Lower leg skin (tissue), 4 donors: ENCODE measurements at places on chromosomes 11 and 22. TPM values are rescaled to one million over a fixed set of nuclear protein-coding genes. Genes with fewer than 3 reads are reported as not detected.
A peak's percentile ranks its signal among the peaks of the same experiment; 100 is the strongest.

DNA sequence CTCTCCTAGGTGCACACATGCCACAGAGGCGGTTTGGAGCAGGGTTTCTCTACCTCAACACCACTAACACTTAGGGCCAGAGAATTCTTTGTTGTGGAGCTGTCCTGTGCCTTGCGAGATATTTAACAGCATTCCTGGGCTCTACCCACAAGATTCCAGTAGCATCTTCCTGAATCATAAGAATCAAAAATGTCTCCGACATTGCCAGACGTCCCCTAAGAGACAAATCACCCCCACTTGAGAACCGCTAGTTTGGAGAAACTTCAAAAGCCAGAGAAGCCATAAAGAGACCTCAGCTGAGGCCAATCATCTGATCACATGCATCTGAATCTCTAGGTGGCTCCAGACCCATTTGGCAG, 16.1 kb downstream of the MFNG start:
- DNase-seq = no peak

GRCh38 chr11:66190786-66191185, 77.7 kb upstream of the RAB1B start:
- DNase-seq = no peak

DNA sequence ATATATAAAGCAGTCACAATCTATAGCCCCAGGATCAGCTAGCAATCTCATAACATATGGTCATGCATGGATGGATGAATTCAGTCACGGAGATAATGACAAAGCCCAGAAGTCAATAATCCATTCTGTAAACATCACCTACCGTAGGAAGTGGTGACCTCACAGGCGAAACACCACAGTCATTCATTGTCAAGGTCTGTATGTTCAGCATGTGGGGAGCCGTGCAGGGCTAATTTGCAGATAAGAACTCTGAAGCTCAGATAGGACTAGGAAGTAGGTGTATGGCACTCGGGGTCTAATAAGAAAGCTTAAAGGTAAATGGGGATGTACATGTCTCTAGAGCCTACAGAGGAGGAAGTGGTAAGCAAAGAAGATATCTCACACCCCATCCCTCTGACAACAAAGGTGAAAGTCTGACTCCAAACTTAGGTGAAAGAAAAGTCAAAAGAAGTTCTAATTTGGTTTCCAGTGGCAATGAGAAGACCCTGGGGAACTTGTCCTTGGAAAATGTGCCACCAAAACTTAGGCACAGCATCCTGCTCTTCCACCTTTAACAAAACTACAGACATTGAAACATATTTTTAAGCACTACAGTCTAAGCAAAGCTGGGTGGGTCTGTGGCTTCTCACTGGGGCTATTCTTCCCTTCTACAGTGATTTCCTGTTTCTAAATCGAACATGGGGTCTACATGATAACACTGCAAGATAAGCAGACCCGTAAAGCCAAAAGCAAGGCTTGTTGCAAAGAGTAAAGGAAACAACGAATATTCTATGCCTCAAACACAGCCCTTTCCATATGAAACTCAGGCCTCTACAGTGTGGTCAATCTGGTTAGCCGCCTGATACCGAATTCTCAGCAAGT, 5.2 kb downstream of the CRTAM start:
- DNase-seq = no peak

- DNase-seq = no peak
These were observed 27.0 kb downstream of the MFNG start for GRCh38 chr22:37459206-37459605.

DNA sequence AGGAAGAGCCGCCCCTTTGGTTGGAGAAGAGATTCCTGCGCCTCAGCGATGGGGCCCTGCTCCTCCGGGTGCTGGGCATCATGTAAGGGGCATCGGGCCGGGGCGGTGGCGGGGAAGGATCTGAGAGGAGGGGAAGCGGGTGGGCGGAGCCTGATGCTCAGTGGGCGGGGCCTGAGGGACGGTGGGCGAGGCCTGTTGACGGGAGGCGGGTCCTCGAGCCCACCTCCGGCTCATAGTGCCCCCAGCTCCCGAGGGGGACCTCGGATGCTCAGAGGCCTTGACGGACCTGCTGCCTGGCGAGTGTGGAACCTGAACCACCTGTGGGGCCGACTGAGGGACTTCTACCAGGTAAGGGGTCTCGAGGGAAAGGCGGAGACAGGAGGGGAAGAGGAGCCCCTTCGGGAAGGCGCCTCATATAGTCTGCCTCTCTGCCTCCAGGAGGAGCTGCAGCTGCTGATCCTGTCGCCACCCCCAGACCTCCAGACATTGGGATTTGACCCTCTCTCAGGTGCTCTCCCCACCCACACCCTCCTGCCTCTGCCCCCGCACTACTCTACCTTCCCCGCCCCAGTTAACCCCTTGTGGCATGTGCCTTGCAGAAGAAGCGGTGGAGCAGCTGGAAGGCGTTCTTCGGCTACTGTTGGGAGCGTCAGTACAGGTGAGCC, 799 bp downstream of the CCDC88B start:
- DNase-seq = no peak

Gene APOA4
- total RNA-seq = not detected

DNA sequence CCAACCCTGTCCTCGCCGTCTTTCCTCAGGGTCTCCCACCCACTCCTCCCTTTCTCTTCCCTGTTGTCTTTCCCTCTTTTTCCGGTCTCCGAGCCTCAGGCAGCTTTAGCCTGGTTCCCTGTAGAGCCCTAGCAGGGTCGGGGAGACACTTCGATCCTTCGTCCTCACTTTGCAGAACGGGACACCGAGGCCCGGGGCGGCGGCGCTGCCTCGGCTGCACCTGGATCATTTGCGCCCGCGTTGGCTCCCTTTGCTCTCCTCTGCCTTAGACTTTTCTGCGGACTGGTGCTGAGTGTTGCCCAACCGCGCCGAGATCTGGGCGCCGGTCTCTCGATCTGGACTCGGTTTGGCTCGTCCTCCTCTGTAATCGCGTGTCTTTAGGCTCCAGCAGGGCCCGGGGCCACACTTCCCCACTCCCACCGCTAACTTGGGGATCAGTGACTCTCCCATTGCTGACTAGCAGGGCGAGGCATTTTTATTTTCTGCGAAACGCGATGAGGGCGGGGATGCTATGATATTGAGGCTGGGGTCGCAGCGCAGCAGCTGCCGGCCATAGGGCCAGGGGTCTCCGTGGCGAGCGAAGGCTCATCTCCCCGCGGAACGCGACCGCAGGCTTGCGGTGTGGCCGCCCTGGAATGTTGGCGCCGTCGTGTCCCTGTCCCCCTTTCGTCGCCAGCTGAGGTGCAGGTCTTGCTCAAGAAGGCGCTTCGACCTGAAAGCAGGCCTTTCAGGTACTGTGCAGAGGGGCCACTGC, 1.6 kb upstream of the E2F8 start:
- no peak for DNase-seq

DNA sequence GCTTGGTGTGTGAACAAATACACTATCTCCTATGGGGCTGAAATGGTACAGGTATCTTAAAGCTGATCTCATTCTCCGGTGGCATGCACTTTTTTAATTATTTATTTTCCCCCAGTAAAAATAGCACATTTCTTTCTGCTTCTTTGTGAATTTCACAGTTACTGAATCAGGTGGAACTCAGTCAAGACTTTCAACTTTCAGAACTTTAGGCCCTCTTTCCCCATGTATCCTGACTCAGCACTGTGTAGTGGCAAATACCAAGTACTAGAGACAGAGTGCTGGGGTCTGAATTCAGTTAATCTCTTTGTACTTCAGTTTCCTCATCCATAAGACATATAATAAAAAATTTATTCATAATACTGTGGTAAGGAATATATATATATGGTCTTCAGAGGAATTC, 223.9 kb downstream of the CSNK2A3 start:
- no peak for DNase-seq

Gene CBLIF
- total RNA-seq = not detected

Gene HIRA
- 18.4 TPM for total RNA-seq

Gene PRG2
- not detected for total RNA-seq

DNA sequence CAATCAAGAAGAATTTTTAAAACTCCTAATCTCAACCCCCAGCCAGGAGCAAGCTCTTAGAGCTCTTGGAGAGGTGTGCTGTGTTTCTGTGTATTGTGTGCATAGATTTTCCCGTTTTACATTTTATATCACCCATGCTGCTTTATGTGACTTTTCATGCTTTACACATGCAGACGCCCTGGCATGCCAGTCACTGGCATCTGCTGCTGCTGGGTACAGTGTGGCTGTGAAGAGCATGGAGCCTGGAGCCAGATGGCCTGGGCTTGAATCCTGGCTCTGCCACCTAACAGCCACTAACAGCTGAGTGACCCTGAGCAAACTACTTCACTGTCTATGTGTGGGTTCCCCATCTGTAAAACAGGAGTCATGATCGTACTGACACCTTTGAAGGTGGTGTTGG, 23.1 kb downstream of the POLR3H start:
- DNase-seq = no peak

DNA sequence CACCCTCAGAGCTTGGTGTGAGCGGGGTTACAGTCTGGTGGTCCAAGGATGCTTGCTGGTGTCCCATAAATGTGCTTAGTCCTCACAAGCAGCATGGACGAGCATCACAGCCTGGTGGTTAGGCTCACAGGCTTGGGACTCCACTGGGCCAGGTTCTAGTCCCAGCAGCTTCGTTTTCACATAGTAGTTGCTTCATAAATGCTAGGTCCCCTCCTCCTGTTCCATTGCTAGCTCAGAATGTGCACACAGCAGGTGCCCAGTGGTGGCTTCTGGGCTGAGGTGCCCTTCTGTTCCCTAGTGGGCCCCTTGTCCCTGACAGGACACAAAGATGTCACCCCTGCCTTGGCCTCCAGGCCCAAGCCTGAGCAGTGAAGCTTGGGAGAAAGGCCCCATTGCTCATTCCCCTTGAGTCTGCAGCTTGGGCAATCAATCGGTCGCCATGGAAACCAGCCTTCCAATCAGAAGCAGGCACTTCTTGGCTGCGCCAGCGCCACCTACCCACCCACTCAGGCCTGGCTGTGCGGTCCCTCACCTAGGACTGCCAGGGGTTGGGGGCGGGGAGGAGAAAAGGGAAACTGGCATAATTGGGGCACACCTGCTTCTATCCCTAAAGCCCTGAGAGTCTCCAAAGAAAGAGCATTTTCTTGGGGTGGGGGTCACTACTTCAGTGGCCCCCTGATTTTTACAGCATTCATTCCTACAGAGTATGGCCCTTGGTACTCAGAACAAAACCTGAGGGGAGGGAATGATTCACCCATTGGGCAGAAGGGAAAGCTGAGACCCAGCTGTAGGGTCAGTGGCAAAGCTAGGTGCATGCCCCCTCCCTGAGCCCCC, 48.1 kb downstream of the CYTH4 start:
- DNase-seq = no peak

DNA sequence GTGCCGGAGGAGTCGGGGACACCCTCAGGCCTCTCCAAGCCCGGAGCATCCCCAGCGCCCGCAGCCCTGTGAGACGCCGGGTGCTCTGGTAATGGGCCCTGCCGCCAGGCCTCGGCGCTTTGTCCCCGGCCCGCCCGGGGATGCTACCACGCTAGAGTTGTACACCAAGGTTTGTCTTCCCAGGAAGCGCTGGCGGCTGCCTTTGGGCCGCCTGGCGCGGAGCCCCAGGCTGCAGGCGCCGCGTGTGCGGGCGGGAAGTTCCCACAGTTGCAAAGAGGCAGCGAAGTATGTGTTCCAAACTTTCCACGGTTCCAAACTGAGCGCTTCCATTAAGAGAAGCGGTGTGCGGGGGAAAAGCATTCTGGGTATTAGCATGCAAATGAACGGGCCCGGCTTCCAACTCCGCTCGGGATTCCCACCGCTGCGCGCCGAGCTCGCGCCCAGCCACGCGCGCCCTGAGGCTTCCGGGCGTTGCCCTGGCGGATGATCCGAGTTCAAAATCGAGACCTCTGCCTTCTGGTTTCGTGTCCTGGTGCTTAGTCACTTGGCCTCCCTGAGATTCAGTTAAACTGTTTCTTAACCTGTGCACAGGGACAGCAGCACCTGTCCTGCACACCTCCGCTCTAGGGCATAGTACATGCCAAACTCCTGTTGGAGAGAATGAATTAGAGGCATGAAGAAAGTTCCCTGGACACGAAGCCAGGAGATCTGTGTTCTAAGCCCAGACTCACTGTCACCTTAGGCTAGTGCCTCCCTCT, 1.3 kb upstream of the PATZ1 start:
- DNase-seq = peak; percentile 92

Gene CD248
- total RNA-seq = 8.4 TPM

- no peak for DNase-seq
These were observed 18.2 kb downstream of the CD3E start for GRCh38 chr11:118322721-118323120.

DNA sequence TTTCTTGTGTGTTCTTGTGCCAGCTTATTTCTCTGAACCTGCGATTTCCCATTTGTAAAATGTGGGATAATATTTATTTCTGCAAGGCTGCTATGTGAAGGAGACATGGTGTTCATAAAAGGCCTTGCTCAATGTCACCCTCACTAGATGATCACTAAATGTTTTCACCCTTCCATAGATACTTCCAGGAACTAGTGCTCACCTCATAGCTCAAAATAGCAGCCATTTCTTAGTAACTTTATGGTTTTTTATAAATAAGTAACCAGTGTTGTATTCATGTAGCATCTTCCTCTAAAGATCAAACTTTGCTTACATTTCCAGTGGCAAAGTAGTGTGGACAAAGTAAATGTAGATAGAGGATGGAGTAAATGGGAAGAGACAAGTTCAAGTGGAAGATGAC, 23.8 kb downstream of the SYTL2 start:
- no peak for DNase-seq

Gene OR52I2
- not detected for total RNA-seq

Gene FGF19
- total RNA-seq = not detected

Gene MTMR3
- total RNA-seq = 68.8 TPM

DNA sequence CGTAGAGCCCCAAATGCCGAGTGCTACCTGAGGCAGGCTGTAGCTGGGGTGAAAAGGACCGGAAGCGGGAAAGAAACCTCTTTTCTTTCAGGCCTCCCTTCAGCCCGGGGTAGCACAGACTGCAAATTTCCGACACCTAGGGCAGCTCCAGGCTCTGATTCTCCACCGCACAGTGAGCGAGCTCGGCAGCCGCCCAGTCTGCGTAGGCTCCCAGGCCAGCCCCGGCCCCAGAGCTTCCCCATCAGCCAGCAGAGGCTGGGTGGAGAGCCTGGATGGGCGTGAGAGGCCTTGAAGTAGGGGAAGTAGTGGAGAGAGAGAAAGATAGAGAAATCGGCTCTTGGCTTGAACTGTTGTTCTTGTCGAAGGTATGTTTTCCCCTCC, 9.3 kb upstream of the PAX6 start:
- DNase-seq = no peak

- peak; percentile 20 for DNase-seq
These were observed 1.3 kb upstream of the KDM2A start for GRCh38 chr11:67117672-67118180.

Gene CEP57
- 30.6 TPM for total RNA-seq
